ENCODE measurements at places on chromosomes 2 and 18.
A peak's percentile ranks its signal among the peaks of the same experiment; 100 is the strongest.

DNA sequence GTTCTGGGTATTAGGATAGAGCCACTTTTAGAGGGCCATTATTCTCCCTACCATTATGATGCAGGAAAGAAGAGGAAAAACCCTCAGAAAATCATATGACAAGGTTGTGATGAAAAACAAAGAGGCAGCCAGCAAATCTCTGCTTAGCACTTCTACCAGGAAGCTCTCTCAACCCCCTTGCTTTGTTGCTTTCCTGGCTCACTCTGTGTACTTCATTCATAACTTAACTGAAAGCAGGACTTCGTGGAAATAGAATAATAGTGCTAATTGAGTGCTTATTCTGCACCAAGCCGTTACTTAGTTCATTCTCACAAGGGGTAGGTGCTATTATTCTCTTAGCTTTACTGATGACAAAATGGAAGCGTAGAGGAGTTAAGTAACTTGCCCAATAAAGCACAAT lies 354.1 kb downstream of the HRH4 start:
- no peak for DNase-seq

- no peak for DNase-seq
Observed at GRCh38 chr2:165989851-165990250, 36.3 kb upstream of the TTC21B start.

- no peak for DNase-seq
Observed at GRCh38 chr2:172525601-172526000, 30.3 kb upstream of the PDK1 start.

DNA sequence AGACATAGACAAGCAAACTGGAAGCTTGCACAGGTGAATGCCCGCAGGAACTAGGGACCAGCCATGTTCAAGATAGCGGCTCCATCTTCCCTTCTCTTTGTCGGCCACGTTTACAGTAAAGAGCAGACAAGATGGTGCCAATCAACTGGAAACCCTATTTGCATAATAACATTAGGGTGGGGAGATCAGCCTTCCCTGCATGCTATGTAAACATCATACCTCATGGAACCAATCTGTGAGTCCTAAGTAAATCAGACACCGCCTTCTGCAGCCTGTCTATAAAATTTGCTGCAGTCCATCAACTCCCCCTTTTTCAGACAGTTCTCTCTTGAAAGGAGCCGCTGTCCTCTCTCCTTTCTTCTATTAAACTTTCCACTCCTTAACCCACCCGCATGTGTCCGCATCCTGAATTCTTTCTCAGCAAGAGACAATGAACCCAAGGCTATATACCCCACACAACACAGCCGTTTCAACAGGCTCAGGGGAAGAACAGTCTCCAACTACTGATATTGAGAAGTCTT lies 384.4 kb downstream of the EIPR1 start:
- DNase-seq: no peak

- DNase-seq: no peak
Observed at GRCh38 chr2:172743898-172744297, 8.3 kb downstream of the RAPGEF4 start.

- no peak for DNase-seq
Observed at GRCh38 chr2:146890491-146890890, 954.3 kb upstream of the ACVR2A start.

- no peak for DNase-seq
Observed at GRCh38 chr2:86274918-86275275, 62.5 kb downstream of the REEP1 start.

GRCh38 chr18:23143815-23144261 lies 8.6 kb downstream of the CABLES1 start:
- no peak for DNase-seq

GRCh38 chr2:226325526-226325925 lies 474.1 kb downstream of the IRS1 start:
- no peak for DNase-seq

DNA sequence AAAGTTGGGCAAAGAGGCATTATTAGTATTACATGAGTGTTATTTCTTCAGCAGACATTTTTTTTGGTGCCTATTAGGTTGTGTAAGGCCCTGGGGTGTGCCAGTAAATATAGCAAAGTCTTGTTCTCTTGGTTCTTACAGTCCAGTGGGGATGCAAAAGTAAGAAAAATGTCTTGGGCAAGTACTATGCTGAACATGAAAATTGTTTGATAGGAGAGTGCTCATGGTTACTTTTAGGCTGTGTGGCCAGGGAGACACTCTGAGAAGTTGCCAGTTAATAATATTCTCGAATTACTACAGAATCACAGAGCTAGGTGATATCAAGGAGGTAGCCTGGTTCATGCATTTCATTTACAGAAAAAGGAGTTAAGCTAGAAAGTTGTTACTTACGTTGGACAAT lies 1.9 kb downstream of the AGFG1 start:
- DNase-seq: no peak

DNA sequence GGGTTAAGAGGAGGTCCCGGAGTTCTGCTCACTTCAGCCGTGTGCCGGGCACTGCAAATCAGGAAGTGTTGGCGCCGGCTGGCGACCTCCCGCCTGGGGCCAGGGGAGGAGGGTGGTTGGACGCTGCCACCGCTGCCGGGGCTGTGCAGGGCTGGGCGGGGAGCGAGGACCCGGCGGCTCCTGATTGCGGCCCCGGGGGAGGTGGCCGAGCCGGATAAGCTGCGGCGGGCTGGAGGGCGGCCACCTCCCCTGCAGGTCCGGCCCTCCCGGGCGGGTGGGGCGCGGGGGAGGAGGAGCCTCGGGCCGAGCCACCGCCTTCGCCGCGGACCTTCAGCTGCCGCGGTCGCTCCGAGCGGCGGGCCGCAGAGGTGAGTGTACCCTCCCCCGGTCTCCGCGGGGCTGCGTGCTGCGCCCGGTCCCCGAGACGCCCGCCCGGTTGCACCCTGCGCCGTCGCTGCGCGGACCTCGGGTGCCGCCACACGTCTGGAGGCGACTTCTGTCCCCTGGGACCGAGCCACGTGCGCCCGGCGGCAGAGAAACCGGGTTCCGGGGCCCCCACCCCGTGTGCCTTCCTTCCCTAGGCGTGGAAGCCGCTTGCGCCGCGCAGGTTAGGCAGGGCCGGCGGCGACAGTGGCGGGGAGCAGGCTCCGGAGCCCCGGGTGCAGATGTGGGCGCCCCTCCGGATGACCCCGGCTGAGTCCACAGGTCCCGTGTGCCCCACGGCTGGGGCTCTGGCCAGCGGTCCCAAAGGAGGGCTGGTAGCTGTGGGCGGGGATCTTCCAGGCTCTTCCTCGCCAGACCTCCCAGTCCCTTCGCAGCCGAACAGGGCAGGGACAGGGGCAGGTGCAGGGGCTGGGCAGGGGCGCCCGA lies at the start of gene STEAP3:
Gene STEAP3, plus strand, starts transcription at position 314 of the 870 bp plus-strand sequence. CDS start 7,179 bp downstream, outside the sequence.
- DNase-seq: peak; percentile 62

DNA sequence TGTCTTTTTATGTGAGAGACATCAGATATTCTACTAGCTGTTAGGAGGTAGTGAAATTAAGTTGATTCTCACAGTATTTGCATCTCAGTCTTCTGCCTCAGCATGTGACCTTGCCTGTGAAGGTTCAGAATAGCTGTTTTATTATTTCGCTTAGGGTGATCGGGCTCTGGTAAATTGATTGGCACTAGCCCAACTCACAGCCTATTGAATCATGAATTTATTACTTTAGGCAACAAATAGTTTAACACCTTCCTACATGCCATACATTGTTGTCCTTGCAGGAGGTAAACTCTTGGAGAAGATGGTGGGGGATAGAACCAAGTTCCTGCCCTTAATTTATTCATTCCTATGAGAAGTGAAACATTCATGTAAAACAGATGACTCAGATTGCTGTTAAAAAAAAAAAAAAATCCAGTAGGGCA lies 101.9 kb downstream of the GPD2 start:
- no peak for DNase-seq

DNA sequence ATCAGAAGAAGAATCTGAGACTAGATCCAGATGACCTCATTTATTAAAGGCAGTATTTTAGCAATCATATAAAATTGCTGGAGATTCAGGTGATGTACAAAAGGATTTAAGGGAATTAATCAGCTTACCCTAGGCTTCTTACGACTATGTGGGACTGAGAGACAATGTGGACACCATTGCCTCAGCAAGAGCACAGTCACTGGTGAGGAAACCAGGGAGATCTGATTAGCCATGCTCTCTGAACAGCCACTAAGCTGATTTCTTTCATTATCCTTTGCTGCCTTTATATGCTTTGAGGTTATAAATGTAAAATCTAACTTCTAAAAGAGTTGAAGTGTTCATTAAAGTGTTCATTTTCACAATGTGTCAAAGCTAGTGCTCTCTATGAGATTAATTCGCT lies 22.7 kb upstream of the GULP1 start:
- DNase-seq: no peak

DNA sequence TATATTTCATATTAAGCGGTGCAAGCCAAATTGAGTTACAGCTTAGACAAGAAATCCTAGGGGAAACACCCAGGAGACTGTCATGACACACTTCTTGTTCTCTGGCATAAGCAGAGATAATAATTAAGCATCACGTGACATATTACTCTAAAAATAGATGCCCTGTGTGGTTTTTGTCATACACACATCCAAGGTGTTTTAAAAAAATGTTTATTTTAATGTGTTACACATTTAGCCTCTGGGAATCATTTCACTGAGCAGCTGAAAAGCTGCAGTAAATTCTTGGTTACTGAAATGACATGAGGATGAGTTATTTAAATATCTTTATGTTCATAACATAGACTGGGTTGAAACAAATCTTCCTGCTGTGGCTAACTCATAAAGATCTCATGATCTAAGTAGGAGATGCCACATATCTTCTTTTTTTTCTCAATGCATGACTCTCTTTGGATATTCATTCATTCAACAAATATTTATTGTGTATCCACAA lies 38.0 kb upstream of the ERMN start:
- DNase-seq: no peak

GRCh38 chr2:20113004-20113796 lies 61.8 kb upstream of the LAPTM4A start:
- no peak for DNase-seq

DNA sequence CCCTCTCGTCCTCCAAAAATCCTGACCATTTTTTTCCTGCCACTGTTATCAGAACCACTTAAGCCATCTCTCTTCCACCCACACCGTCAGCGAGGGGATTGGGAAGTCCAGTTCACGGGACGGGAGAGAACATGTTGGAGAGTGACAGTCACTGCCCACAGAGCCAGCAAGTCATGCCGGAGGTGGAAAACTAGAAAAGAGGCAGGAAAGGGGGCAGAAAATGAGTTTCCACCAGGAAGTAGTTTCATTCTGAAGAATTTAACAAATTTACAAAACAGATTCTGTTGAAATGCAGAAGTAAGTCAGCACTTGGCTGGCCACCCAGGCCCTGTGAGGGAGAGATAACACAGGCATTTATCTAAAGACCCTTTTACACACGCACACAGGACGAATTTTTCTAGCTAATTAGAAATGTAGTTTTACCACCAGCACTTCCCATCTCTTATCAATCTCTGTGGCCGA lies 431.3 kb downstream of the TSN start:
- DNase-seq: no peak

DNA sequence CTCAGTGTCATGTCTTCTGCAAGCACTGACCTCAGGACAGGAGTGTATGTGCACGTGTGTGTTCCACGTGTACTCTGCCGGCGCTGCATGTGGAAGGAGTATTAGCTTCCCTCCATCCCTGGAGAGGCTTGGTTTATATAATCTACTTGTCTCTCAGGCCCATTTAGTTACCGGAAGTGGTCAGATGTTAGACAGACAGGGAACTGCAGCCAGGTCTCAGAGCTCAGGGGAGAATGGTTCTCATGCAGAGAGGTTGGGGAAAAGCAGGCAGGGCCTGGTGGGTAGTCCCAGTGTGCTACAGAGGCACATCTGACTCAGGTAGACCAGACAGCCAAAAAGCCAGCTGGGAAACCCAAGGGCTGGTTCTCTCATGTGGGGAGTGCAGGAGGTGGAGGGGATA lies 167.9 kb downstream of the CTIF start:
- no peak for DNase-seq

DNA sequence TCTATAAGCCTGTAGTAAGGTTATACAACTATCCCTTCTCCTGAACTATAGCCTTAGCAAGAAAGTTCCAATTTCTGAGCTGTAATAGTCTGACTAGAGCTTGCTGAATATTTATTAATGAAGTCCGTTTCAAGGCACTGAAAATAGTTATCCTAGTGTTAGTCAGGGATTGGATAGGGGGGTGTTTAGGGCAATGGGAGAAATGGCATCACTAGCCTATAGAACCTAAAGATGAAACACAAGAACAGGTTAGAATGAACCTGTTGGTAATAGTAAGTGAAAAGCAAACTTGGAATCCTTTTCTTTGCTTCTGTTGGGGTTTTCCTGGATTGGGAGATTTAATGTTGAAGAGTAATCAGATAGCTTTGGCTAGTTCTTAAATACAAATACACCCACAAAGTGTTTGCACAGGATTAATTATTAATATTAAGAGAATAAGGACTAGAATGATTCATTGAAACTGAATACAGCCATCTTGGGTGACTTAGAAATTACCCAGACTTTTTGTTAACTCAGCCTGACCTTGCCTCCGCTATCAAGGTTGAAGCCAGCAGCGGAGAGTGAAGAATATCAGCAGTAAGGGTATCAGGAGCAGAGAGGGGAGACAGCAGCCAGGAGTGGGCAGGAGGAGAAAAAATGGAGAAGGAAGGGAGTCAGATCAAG lies 14.4 kb downstream of the CCNT2 start:
- no peak for DNase-seq

DNA sequence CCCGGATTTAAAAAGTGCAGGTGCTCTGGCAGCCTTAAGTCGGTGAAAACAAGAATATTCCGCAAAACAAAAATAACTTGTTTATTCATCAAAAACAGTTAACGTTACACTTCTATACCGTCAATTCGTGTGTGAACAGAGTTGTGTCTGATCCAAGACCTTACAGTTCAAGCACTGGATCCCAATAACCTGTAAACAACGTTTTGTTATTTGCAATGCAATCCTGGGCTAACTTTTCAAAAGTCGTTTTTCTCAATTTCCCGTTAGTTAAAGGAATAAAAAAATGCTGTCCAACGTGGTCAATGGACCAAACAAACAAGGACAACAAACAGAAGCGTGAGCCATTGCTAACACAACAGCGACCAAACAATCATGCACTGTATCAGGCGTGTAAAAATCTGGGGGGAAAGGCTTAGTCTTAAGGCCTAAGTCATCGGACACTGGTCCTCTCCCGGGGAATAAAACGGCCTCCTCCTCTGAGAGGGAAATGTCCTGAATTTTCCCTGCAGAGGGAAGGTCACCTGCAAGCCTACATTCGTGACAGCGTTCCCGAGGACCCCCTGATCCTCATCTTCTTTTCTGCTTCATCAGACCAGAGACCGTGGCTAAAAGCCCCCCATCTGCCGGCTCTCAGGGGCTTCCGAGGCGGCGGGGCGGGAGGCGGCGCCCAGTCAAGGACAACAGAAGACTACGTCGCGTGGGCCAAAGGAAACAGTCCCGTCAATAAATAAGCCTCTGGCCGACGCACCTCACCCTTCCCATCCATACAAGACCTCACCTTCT lies 490 bp downstream of the NDUFS1 start:
- DNase-seq: no peak
